Activated naive CD4-positive, alpha-beta T cell treated with Interleukin-2 at 50 U/mL for 16 hours (primary cell): ENCODE measurements at places on chromosomes 3 and 15.
A peak's percentile ranks its signal among the peaks of the same experiment; 100 is the strongest.

- no peak for DNase-seq
Measured at GRCh38 chr3:23950293-23950692, 5.2 kb downstream of the NR1D2 start.

- DNase-seq: no peak
Measured at GRCh38 chr3:101383156-101383575, 62.8 kb upstream of the IMPG2 start.

DNA sequence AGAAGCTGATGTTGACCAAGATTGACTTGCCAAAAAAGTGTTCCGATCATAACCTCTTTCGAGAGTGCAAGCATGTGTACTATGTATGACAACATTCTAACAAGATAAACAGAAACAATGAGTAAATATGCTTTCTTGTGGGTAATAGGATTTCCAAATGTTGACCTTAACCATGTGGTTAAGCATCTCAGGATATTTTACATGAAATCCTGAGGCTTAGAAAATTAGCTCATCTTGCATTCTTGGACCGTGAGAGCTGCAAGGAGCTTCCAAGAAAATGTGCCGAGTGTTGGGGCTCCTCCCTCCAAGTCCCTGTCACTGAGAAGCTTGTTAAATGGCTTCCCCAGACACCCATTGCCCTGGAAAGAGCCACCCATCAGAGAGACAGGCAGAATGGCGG, 50.1 kb downstream of the C3orf20 start:
- no peak for DNase-seq

GRCh38 chr3:160956785-160957184, 148.4 kb downstream of the B3GALNT1 start:
- DNase-seq: no peak

DNA sequence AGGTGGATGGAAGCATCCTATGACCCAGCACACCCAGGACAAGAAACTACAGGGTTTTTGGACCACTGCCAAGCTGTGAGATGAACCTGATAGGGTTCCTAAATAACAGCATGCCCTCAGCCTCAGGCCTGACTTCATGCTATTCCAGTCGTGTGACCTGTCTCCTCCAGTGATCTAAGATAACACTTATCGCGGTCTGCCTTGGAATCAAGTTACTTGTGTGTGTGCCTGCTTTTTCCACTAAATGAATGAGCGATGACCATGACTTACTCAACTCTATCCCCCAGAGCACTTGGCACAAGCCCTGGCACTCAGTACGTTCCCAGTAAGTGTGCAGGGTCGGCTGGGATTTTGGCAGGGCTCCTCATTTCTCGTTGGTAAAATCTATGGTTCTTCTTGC, 172.7 kb upstream of the TP63 start:
- DNase-seq: no peak

- DNase-seq: no peak
Measured at GRCh38 chr3:42473083-42473932, 29.1 kb upstream of the VIPR1 start.

DNA sequence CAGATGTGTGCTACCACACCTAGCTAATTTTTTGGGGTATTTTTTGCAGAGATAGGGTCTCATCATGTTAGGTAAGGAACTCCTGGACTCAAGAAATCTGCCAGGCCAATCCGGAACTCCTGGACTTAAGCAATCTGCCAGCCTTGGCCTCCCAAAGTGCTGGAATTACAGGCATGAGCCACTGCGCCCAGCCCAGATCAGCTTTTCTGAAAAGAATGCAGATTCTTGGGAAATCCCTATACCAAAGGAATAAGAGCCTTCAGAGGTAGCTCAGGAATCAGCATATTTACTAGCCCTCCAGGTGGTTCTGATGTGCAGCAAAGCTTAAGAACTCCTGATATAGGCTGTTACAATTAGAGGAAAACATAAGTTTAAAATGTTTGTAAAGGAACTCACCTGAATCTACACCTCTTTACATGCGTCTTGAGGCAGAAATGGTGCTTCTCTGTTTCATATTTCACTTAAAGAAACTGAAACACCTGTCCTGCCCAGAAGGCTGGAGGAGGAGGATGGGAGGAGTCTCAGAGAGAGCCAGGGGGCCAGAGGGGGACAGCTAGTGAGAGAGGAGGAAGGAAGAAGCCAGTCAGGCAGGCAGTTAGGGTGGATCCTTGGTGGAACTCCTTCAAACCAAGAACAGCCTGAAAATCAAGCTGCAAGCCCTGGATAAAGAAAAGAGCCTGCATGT, at the start of gene XCR1:
Gene XCR1, minus strand, starts transcription at position 463 of the 685 bp plus-strand sequence. CDS start 5,536 bp downstream, outside the sequence.
- DNase-seq: no peak

DNA sequence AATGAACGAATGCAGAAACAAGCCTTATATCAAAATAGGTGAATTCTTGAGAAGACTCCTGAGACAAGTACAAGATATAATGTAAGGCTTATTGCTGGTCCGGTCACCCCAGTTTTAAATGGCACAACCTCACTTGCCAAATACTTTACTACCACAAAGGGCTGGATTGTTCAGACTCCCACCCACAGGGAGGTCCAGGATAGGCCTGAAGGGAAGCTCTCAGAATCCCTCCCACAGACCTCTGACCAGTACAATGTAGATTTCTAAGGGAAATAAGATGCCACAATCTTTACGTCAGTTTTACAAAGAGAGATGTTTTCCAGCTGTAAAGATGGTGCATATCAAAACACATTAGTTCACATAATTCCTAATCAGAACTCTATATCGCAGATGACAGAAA, 577.7 kb upstream of the ADAMTS9 start:
- DNase-seq: no peak

GRCh38 chr3:7075901-7076300, 215.0 kb downstream of the GRM7 start:
- no peak for DNase-seq

- DNase-seq: no peak
Measured at GRCh38 chr3:53693451-53693850, 152.8 kb downstream of the CHDH start.

DNA sequence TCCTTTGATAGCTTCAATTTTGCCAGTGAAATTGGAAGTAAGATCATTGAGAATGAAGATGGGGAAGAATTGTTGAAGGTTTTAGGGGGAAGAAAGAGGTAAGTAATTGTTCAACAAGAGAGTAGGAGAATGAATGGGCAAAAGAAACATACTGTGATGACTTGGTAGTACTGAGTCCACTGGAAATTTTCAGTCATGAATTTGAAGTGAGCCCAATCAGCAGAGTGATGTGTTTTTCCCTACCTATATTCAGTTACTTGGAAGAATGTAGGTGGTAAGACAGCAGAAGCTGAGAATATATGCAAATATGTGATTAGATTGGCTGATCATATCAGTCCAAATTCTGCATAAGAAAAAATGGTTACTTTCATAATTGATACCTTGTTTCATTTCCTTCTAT, 569.6 kb downstream of the AGBL1 start:
- no peak for DNase-seq

GRCh38 chr3:69764121-69764741, 25.0 kb downstream of the MITF start:
- no peak for DNase-seq

- DNase-seq: no peak
Measured at GRCh38 chr3:105260385-105260784, 106.3 kb upstream of the ALCAM start.

GRCh38 chr15:70379134-70379533, 281.4 kb upstream of the TLE3 start:
- DNase-seq: no peak

GRCh38 chr15:78977091-78977571, 32.3 kb upstream of the CTSH start:
- no peak for DNase-seq

DNA sequence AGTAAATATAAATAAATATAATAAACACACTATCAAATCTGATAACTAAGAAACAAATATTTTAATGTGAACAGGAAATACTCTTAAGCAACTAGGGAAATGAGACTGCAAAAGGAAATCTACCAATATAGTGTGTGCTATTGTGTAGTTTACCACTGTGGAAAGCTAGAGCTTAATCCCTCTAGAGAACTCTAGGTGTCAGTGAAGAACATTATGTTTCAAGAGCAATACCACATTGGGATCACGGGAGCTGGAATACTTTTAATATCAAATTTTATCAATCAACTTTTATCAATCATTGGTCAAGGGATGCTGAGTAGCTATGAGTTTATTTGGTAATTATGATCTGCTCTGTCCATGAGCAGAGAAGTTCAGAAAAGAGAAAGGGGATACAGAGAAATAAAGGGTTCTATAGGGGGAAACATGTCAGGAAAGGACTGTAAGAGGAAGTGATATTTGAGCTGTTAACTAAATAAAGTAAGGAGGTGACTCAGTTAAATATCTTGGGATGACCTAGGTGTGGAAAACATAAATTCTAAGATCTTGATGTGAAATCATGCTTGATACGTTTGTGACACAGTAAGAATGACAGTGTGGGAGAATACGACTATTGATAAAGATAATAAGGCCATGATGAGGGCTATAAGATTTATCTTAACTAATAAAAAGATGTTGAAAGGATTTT, 762.2 kb upstream of the ALCAM start:
- no peak for DNase-seq

GRCh38 chr3:194906970-194907629, 221.4 kb downstream of the FAM43A start:
- DNase-seq: no peak

- DNase-seq: no peak
Measured at GRCh38 chr3:138137861-138138260, 5.7 kb upstream of the A4GNT start.

GRCh38 chr3:53677413-53677812, 168.8 kb downstream of the CHDH start:
- DNase-seq: no peak

GRCh38 chr15:75112848-75113492, 88.7 kb upstream of the C15orf39 start:
- no peak for DNase-seq

DNA sequence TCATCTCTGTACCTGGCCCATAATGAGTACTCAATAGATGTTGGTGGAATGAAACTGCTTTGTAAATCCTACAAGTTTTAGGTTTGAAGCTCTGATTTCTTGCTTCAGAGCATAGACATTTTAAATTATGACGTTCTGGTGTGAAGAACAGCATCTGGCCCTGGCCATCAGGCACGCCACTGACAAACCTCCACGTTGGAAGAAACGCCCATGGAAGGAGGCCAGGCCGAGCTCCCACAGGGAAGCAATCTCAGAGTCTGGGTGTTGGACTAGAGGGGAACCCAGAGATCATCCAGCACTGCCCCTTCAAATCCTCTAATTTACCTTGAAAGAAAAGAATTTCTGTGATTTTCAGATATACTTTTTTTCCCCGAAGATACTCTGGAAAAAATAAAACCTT, 328.1 kb upstream of the RGMA start:
- no peak for DNase-seq

GRCh38 chr15:25790000-25790660, 73.0 kb downstream of the ATP10A start:
- peak; percentile 54 for DNase-seq

- no peak for DNase-seq
Measured at GRCh38 chr15:87570206-87570605, 686.3 kb downstream of the NTRK3 start.

GRCh38 chr3:8481380-8481779, 20.2 kb upstream of the LMCD1 start:
- no peak for DNase-seq

DNA sequence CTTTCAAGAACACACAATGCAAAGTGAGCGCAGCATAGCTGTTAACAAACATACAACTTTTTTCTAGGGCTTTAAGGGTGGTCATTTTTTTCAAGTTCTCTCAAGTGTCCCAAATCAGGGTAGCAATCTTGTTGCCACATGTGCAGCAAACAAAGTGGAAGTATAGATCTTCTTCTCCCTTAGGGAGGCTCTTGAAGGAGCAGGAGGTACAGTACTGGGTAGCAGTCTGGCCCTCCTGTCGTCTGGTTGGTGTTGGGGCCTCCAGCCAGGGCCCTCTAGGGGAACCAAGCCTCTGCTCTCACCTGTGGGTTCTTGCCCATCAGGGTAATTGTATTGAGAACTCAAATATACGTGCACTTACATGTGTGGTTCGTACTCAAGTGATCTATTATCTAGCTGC, 25.8 kb downstream of the MKRN2 start:
- no peak for DNase-seq

- DNase-seq: no peak
Measured at GRCh38 chr15:83926116-83926515, 272.2 kb downstream of the ADAMTSL3 start.

GRCh38 chr15:47466357-47466756, 250.9 kb upstream of the SEMA6D start:
- DNase-seq: no peak

- peak; percentile 31 for DNase-seq
Measured at GRCh38 chr3:38137615-38138348, 679 bp upstream of the MYD88 start.

GRCh38 chr15:97566961-97567360, 393.5 kb upstream of the ARRDC4 start:
- DNase-seq: no peak

DNA sequence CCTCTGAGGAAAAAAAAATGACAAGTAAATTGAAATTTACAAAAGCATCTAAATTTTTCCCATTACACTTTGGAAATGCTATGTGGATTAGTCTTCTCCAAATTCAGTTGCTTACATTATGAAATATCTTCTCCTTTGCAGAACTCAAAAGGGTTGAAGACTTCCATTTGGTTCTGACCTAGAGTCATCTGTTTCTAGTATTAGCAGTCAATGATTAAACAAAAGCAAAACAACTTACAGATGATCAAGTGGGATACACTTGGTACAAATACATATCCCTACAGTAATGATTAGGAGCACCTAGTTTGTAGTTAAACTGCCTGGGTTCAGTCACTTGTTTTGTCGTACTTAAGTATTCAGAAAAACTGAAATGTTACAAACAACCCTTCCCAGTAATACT, 136.2 kb downstream of the MBNL1 start:
- DNase-seq: no peak

- peak; percentile 85 for DNase-seq
Measured at GRCh38 chr3:4983739-4984510, 4.7 kb downstream of the BHLHE40 start.

- DNase-seq: no peak
Measured at GRCh38 chr3:140273542-140274195, 338.7 kb downstream of the CLSTN2 start.

DNA sequence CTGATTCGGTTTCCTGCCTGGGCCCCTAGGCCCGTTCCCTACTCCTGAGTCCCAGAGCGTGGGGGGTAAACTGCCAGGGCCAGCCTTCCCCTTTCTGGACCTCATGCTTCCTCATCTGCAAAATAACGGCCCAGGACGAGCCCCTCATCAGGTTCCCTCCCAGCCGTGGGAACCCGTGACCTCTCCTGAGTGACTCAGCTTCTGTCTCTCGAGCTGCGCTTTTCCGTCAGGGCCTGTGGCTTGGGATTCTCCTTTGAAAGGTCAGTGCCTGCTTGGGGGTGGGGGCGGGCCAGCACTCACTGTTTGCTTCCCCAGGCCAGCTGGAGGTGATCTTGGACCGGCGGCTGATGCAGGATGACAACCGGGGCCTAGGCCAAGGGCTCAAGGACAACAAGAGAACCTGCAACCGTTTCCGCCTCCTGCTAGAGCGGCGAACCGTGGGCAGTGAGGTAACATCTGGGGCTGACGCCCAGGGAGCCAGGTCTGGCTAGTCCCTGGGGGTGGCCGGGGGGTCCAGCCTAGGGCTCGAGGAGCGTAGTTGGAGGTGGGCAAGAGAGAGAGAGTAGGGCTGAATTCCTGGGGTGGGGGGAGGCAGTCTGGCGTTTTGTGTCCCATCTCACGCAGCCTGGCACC, 12.8 kb downstream of the MAN2A2 start:
- DNase-seq: no peak
